ENCODE measurements at places on chromosomes 2 and 18.

DNA sequence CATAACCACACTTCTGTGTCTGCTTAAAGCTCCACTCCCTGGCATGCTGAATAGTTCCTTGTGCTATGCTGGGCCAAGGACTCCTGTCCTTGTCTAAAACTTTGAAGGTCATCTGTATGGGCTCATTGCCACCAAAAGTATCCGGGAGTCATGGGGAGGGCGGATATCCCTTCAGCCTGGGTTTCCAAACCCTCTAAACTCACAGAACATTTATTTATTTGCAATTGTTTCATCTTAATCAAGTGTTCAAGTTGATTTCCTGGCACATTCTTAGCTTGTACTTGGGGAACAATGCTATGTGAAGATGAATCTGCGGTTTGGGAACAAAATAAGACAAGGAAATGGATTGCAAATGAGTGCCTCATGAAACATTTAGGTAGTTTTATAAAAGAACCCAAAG lies 1.8 kb downstream of the NOSTRIN start:
- DNase-seq: no peak

GRCh38 chr2:14120376-14120775 lies 512.1 kb upstream of the LRATD1 start:
- DNase-seq: no peak

DNA sequence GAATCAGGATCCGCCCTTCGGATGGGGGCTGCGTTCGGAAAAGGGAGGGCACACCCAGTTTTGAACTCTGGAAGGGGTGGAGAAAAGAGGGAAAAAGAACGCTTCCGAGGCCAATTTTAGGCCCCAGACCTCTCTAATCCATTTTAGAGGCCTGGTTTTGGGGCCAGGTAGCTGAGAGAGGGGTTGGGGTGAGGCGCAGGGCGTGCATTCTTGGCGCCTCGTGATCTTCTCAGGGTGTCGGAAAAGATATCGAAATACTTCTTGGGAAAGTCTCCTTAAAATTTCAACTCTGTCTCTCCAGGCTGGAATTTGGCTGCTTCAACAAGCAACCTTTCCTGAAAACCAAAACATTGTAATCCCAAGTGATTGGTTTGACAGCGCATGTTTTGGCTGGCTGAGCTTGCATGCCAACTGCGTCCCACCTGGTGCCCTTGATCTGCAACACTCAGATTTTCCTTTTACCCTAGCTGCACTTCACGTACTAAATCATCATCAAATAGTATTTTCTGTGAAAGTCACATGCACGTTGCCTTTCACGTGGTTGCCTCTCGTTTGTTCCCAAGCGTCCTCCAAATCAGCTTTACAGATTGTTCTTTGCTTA lies 864 bp upstream of the XPO1 start:
- peak; percentile 62 for DNase-seq

GRCh38 chr2:200786826-200787225 lies 24.9 kb upstream of the BZW1 start:
- no peak for DNase-seq

All from SK-MEL-5 (cell line).